Activated T-helper 9 cell treated with anti-CD3 and anti-CD28 coated beads, Interleukin-2, amount 50 U/mL, for 16 hours (primary cell): ENCODE measurements at places on chromosomes 11 and 22.

DNA sequence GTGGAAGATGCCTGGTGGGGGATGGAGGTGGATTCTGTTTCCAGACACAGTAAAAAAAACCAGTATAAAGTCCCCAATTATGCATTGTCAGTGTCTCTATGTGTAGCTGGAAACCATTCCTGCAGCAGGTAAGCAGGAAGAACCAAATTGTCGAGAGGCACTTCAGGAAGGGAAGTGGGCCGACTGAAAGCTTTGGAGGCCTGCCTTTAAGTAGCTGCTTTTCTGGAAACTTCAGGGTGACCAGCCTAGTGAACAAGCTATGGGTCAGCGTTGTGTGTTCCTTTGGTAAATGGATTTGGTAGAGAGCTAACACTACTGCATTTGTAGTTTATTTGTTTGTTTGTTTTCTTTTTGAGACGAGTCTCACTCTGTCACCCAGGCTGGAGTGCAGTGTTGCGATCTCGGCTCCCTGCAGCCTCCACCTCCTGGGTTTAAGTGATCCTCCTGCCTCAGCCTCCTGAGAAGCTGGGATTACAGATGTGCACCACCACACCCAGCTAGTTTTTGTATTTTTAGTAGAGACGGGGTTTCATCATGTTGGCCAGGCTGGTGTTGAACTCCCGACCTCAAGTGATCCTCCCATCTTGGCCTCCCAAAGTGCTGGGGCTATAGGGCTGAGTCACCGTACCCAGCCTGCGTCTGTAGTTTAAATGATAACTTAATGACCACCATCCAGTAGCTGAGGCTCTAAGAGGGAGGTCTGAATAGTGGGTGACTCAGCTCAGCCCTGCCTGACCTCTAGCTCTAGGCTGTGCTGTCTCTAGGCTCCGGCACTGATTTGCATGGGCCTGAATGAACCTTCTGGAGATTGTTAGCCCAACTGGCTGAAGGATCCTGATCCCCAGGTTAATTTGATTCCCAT is 12.8 kb downstream of the PTPRJ start:
- no peak for DNase-seq

GRCh38 chr11:17414992-17415391 is 26.5 kb upstream of the KCNJ11 start:
- DNase-seq, result no peak

- DNase-seq, result no peak
Observed at GRCh38 chr22:45583504-45583903, 80.8 kb downstream of the FBLN1 start.

GRCh38 chr22:31238057-31238456 is 26.0 kb downstream of the LIMK2 start:
- no peak for DNase-seq

GRCh38 chr11:23873406-23873805 is 623.4 kb upstream of the LUZP2 start:
- no peak for DNase-seq

DNA sequence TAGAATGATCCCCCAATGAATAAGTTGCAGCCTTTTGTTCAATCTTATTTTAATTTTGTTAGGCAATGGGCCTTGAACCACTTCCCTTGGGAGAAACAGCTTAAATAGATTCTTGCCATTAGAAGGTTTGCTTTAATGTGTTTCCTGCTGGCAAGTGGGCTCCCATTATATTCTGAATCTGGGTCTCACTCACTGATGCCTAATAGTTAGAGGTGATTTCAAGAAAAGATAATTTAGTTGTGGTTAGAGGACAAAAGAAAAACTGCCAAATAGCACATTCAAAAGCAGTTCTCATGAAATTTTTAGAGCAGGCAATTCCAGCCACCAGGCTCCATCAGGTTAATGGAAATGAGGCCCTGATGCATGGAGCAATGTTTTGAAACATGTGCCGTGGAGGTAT is 362.6 kb upstream of the CHORDC1 start:
- no peak for DNase-seq

DNA sequence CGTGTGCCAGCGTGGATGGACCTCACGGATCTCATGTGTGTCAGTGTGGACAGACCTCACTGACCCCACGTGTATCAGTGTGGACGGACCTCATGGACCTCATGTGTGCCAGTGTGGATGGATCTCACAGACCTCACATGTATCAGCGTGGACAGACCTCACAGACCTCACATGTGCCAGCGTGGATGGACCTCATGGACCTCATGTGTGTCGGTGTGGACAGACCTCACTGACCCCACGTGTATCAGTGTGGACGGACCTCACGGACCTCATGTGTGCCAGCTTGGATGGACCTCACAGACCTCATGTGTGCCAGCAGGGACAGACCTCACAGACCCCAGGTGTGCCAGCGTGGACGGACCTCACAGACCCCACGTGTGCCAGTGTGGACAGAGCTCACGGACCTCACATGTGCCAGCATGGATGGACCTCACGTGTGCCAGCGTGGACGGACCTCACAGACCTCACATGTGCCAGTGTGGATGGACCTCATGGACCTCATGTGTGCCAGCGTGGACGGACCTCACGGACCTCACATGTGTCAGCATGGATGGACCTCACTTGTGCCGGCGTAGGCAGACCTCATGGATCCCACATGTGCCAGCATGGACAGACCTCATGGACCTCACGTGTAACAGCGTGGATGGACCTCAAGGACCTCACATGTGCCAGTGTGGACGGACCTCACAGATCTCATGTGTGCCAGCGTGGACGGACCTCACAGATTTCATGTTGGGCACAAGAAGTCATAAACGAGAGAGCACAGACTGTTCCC is 18.2 kb downstream of the TTLL8 start:
- DNase-seq, result no peak

- DNase-seq, result peak; percentile 49
Observed at GRCh38 chr11:1889224-1889930, 2.3 kb downstream of the PRR33 start.

- no peak for DNase-seq
Observed at GRCh38 chr11:85939099-85940015, 84.2 kb downstream of the CCDC83 start.

GRCh38 chr11:79092791-79093353 is 348.0 kb downstream of the TENM4 start:
- DNase-seq, result no peak

GRCh38 chr11:35614939-35615569 is 3.2 kb upstream of the FJX1 start:
- DNase-seq, result no peak

- no peak for DNase-seq
Observed at GRCh38 chr11:6655790-6656583, at the start of gene DCHS1. Gene DCHS1, minus strand, starts transcription at chr11:6655809. Its CDS starts 14,196 bp downstream, at chr11:6641613.

- DNase-seq, result no peak
Observed at GRCh38 chr11:29306527-29306926, 710.3 kb downstream of the KCNA4 start.

- DNase-seq, result no peak
Observed at GRCh38 chr11:71108013-71108865, 144.1 kb downstream of the SHANK2 start.

DNA sequence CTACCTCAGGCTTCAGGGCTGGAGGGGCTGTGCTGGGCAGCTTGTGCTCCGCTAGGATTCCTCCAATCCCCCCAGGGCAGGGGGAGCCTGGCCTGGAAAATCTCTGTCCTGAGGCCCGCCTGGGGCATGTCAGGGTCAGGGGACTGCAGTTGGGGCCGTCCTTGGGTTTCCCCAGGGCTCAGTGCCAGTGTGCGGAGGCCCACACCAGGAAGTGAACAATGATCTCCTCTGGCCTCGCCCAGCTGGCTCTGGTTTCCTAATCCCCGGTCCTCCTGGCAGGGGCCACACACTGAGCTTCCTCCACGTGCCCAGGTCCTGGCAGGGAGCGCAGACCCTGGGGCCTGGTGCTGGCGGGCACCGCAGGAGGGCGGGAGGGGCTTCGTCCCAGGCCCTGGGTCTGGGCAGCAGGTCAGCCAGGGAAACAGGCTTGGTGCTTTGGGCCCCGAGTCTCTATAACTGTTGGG is 1.4 kb upstream of the MUC2 start:
- DNase-seq, result no peak

DNA sequence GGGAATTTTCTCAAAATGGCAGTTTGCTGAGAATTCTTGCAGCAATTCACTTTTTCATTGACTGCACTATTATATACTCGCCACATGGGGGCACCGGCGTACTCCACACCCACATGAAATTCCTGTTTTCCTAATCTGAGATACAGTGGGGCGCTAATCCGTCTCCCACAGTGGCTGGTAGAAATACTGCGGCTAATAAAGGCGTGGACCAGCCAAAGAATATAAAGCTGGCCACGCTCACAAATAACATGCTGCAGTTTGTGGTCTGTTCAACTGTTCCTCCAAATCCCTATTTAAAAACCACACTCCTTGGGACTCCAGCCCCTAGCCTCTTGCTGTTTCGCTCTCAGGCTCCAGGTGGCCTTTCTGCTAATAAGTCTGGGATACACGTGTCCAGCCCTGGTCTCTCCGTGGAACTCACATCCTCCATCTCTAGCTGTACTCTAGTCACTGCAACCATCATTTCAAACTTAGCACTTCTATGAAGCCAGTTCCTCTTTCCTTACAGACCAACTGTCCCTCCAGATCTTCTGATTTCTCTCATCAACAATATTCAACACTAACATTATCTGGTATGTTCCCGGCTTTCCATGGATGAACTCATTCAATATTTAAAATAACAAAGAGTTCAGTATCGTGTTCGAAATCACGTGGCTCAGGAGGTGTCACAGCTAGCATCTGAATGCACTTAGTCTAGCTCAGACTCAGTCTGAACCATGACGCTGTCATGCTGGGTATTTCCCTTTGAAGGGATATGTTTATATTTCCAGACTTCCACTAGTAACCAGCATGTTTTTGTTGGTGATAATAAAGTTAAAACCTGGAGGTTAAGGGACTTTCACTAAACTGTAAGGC is 22.0 kb downstream of the TBRG1 start:
- DNase-seq, result peak; percentile 6

GRCh38 chr11:70132641-70133040 is 54.5 kb downstream of the ANO1 start:
- no peak for DNase-seq

DNA sequence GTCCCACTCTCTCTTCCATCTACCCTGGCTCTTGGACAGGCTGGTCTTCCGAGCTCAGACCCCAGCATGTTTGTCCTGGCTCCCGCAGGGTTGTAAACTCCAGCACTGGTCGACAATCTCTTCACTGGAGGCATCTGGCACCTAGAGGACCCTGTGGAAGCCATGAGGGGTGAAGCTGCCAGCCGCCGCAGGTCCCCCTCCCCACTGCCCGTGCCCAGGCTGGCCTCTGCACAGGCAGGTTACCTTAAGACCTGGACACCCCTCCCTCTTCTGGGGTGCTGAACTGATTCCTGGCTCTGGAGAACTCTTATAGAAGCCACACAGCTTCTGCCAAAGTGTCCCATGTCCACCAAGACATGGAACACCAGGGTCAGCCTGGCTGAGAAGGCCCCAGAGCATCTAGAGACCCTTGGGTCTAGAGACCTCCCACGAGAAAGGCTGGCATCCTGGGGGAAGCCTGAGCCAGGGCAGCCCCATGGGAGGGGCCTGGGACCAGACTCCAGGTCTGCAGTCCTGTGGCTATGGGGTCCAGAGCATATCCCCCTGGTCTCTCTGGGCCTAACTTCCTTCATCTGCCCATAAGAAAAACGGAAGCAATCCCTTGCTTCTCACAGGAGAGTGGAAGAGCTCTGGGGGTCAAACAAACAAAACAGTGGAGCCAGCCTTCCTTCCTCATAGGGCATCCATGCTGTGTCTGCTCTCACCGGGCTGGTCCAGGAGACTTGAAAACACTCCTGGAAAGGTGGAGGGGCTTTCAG is 30.6 kb downstream of the LMO1 start:
- DNase-seq, result no peak

DNA sequence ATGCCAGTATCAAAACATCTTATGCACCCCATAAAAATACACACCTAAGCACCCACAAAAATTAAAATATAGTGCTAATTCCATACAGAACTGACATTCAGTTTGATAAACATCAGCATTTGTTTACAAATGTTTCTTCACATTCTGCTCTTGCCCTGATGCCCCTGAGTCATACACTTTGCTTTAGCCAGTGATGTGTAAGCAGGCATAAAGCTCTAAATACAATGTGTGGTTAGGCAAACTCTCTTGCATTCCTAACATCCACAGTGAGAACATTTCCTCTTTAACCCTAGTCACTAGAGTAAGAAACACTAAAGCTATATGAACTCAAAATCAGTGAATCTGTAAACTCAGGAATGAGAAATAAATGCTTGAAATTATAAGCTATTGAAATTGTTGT is 1060.7 kb downstream of the FAM181B start:
- DNase-seq, result no peak

GRCh38 chr11:113386866-113387265 is 713 bp upstream of the ANKK1 start:
- DNase-seq, result no peak

GRCh38 chr11:79697905-79698304 is 257.1 kb upstream of the TENM4 start:
- no peak for DNase-seq

- no peak for DNase-seq
Observed at GRCh38 chr22:18947905-18948304, 11.8 kb upstream of the PRODH start.

GRCh38 chr22:37169406-37169805 is 18.6 kb downstream of the C1QTNF6 start:
- DNase-seq, result no peak

- no peak for DNase-seq
Observed at GRCh38 chr11:124115782-124116616, 749 bp downstream of the VWA5A start.

- DNase-seq, result no peak
Observed at GRCh38 chr22:22380098-22381030, 128.2 kb downstream of the ZNF280B start.

GRCh38 chr11:58575377-58576020 is at the start of gene LPXN:
Gene LPXN, minus strand, starts transcription at chr11:58575856. Its CDS starts 84 bp downstream, at chr11:58575772.
- no peak for DNase-seq

DNA sequence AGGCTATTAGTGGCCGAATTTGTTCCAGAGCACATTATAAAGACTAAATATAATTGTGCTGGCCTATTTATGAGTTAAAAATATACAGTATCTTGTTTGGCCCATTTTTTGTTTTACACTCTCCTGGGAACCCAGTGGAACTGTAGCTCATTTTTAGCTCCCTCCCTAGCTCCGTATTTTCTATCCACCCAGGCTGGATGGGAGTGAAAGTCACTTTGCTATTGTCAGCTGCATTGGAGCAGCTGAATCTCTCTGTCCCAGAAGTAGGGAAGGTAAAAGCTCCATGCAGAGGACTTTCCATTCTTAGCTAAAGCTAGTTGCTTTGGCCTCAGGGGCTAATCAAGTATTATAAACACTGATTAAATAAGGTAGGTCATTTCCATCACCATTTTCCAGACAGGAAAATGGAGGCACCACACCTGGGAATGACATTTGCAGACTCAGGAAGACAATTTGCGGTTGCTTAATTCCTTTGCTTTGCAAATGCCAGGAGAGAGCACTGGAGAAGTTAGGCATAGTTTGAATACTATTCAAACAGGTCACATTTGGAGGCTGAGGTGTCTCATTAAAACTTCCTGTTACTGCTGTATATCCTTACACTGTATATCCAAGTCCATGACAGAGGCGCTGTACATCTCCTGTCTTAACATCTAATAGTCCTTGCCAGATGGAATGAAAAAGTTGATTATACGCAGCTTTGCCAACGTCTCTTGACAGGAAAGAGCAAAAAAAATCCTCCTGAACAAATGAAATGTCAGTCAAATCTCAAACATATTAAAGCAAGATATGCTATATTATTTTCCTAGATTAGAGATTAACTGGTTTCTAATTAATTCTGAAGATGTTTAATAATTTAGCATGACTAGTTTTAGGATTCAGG is 338.1 kb upstream of the KIRREL3 start:
- no peak for DNase-seq
